Activated naive CD4-positive, alpha-beta T cell treated with Interleukin-2 at 50 U/mL for 16 hours (primary cell): ENCODE measurements at places on chromosomes 2 and 18.

DNA sequence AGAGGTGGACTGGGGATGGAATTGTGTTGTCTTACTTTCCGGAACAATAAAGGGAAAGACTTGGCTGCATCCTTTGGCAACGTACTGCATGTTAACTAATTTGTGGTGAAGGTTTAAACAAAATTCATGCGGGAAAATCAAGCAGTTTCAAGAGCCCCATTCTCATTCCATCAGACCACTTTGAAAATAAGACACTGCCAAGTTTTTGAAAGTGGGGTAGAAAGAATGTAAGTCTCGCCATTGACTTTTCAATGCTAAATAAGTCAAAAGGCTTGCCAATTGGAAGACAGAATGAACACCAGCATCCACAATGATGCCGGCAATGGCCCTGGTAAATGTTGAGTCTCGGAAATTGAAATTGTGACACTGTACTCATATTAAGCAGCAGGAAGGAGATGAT, 322.0 kb downstream of the RND3 start:
- DNase-seq: no peak

GRCh38 chr2:79627237-79627636, 114.4 kb downstream of the CTNNA2 start:
- DNase-seq: no peak

GRCh38 chr18:79043288-79043687, 25.9 kb upstream of the ATP9B start:
- DNase-seq: no peak

- DNase-seq: no peak
These were observed 588.7 kb upstream of the SALL3 start for GRCh38 chr18:78390952-78391348.

DNA sequence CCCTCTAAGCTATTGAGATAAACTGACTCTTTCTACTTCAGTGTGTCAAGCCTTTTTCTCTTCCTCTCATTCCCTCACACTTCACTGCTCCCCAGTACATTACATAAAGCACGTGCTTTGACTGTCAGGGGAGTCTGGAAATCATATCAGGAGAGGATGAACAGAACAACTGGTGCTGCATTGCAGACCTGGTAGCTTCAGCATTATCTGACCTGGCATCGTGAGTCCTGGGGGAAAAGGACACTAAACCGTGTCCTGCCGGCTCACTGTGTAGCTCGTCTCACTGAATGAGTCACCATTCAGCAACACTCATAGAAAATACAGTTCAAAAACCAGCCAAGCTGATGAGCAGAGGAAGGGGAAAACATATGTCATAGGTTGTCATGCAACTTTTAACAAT, 108.5 kb upstream of the UNC80 start:
- no peak for DNase-seq

DNA sequence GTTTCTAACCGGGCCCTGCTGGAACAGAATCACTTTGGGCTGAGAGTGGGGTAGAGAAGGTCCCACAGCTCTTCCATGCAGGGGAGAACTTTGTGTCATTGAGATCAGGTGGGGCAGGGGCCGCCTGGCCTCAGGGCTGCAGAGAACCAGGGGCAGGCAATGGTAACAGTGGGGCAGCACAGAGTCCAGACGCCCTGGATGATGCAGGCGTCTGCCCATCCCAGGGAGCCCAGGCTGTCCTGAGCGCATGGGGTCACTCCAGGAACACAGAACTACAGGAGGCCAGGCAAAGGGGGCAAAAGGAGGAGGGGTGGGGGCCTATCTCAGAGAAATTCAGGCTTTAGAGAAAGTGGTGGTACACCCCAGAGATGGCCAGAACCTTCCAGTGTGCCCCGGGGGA, 121.3 kb downstream of the NDUFA10 start:
- DNase-seq: no peak

DNA sequence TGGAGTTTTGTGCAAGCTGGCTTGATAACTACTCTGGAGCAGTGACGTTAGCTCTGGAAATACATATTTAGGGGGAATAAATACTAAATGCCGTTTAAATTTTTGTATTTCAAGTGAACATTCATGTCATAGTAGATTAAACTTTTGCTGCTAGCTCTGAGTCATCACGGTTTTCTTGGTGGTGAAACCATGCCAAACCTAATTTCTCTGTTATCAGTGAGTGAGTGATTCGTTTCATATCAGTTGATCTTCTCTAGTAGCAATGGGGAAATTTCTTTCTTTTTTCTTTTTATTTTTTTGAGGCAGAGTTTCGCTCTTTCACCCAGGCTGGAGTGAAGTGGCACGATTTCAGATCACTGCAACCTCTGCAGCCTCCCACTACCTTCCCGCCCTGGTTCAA, 211.1 kb downstream of the PTPRM start:
- DNase-seq: no peak

DNA sequence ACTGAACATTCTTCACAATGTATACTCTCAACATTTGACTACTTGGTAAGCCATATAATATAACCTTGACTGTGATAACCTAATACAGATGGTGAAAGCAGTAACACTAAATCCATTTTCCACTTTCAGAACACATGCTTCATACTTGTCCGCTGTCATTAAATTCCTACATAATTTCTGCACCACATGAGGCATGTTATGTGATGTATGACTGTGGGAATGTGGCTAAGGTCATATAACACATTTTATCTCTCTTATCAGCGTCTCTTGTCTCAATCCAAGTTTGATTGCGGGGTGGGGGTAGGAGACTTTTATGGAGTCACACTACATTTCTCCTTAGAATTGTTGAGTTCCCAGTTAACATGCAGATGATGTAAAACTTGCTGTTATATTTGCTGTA, 110.9 kb downstream of the MTCL1 start:
- no peak for DNase-seq

DNA sequence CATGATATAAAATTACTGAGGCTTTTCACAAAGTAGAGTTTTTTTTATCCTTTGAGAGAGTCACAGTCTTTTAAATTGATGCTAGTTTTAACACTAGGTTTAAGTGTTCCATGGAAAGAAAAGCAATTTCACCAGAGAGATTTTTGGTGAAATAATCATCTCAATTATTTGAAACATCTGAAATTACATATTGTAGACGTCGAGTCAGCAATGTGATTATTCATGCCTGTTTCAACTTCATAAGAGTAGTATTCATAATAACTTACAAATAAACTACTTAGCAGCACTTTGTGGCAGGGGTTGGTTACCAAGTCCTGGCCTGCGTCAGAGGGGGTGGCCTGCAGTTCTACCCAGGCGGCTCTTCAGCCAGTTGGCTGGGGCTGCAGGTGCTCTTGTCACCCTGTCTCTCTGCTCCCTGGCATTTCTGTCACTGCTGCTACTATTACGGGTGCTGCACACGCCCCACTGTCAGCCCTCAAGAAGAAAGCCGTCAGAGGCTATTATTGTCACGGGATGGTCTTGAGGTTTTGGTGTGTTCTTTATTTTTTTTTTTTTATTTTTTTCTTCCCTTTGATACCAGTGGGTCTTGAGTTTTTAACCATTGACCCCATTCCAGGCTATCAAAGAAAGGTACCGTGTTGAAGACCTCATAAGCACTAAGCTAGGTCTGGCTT, 50.4 kb downstream of the MALT1 start:
- DNase-seq: no peak

DNA sequence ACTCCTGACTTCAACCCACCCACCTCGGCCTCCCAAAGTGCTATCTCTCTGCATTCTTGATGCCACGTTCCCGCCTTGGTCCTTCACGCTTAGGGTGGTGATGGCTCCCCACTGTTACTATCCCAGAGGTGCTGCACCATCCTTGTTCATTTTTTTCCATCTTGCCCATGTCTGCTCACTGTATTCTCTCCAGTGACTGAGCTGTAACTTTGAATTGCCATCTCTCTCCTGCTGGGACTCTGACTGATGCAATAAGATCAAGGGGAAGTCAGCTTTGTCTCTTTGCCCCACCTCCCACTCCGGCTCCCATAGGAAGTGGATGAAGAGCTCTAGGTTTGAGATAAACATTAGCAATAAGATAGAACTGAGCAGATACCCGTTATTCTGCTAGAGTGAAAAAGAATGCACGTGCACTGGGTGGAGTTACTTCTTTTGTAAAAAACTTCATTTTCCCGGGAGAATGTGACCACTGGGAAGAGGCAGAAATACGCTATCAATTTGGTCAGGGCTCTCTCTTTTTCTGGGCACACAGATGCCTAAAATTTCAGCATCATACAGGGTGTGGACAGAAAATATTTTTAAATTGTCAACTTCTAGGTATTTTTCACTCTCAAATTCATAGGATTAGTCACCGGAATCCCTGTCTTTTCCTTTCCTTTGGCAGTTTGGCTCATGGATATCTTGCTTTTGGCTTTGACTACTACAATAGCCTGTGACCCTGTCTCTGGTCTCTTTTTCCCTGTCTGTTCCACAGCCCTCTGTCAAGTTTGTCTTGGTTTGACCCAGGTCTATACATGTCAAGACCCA, 105.4 kb downstream of the POLR1A start:
- DNase-seq: no peak

- peak; percentile 29 for DNase-seq
These were observed 16.7 kb upstream of the STAT1 start for GRCh38 chr2:191030521-191031154.

GRCh38 chr18:46820863-46821262, 64.0 kb upstream of the ST8SIA5 start:
- no peak for DNase-seq

DNA sequence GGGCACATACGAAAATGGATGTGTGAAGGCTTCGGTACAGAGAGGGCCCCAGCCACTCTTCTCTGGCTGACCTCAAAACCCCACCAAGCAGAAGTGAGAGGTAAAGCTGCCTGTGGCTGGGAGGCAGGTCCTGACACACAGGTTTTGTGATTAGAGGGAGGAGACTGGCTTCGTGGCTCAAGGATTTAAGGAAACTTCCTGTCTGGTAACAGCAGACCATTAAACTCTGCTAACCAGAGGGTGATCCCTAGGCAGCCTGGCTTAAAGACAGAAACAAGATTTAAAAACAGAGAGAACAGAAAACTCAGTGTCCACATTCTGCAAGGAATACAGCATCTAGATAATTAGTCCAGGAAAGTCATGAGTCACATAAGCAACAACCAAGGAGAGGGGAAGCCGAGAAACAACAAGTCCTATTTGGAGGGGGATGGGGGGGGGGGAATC, 101.9 kb downstream of the NFATC1 start:
- no peak for DNase-seq

GRCh38 chr2:7096726-7097352, 179.6 kb downstream of the RNF144A start:
- no peak for DNase-seq

- peak; percentile 4 for DNase-seq
These were observed 95.9 kb upstream of the MBOAT2 start for GRCh38 chr2:9099341-9099751.

DNA sequence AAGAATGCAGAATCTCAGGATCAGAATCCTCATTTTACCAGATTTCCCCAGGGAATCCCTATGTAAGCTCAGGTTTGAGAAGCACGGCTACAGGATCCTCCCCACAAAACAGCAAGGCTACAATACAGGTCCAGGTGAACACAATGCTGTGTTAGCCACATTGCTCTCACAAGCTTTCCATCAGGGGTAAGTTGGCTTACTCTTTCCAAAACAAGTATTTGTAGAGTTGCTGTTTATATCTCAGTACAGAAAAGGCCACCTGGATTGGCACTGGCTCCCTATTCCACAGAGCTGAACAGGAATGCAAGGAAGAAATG, 11.0 kb downstream of the SPRED2 start:
- no peak for DNase-seq

DNA sequence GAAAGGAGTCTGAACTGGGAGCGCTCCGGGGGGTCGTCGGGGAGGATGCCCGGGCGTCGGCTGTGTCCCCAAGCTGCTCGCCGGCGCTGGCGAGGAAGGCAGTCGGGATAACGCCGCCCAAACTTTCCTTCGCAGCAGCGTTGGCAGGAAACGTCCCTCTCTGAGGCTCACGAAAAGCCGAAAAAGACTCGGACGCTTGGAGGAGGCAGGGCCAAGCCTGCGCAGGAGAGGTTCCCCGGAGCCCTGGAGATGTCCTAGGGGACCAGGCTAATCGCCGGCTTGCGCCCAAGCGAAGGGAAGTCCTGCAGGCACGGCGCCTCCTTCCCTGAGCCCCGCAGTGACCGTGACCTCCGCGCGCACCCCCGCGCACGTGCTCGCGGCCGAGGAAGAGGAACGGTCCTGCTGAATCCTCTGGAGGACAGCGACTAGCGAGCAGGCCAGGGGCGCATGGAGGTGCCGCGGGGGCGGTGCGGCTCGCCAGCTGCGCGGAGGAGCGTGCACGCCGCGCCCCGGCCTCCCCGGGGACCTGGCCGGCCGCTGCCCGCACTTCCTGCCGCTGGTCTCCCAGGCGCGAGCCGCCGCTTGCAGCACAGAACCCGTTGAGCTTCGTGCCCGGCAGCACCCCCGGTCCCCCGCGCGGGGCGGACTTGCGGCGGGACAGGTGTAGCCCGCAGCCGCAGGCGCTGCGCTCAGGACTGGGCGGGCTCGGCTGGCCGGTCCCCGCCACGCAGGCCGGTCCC, at the start of gene SH3RF3:
Gene SH3RF3 (plus strand): TSS at position 590 of the 740 bp plus-strand sequence.
- DNase-seq: peak; percentile 9

GRCh38 chr2:232860593-232861241, 9.3 kb upstream of the SNORC start:
- DNase-seq: no peak

- DNase-seq: no peak
These were observed 64.6 kb upstream of the TANC1 start for GRCh38 chr2:158903711-158904405.

DNA sequence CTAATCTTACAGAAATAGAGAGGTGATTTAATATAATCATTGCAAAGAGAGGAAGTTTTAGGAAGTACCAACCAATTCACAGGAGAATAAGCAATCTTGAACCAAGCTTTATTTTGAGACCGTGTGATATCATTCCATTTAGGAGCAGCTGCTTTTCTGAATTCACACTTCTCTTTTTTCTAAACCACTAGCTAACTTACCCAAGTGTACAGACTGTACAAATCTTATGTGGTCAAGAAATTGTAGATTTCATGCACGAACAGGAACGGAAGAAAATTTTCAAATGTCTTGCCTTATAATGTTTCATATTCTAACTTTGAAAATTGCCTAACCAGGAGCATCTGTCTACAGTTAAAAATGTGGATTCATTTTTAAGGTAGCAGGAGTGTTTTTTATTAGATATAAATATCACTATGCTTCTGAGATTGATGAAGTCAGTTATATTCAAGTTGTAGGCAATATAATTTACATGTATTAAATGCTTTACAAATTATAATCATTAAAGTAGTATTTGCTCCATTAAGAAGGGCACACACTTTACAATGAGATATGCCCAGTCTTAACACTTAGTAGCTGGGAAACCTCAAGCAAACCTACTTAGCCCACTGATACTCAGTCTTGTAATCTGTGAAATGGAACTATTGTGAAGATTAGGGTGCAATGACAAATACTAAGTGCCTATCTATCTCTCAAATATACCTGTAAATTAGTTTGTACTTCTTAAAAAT, 302.2 kb upstream of the STON1 start:
- DNase-seq: no peak

GRCh38 chr18:45829855-45830254, 4.4 kb downstream of the SIGLEC15 start:
- DNase-seq: no peak

GRCh38 chr2:14756981-14757657, 124.6 kb downstream of the LRATD1 start:
- no peak for DNase-seq

DNA sequence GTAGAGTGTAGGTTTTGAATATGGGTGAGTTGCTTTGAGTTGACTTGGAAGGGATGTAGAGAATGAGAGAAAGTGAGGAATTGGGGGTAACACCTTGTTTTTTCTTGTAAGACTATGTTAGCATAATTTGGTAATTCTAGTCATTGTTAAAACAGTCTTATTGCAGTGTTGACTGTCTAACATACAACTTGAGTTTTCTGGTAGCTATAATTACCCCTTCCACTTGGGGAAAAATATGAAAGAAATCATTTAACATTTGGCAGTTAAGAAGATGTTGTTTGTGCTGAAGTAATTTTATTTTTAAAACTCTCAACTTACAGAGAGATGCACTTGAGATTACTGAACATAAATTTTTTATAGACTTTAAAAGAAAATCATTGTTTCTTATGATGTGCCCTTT, 108.2 kb downstream of the COMMD1 start:
- DNase-seq: no peak
